ENCODE measurements at places on chromosomes 3 and 15.

DNA sequence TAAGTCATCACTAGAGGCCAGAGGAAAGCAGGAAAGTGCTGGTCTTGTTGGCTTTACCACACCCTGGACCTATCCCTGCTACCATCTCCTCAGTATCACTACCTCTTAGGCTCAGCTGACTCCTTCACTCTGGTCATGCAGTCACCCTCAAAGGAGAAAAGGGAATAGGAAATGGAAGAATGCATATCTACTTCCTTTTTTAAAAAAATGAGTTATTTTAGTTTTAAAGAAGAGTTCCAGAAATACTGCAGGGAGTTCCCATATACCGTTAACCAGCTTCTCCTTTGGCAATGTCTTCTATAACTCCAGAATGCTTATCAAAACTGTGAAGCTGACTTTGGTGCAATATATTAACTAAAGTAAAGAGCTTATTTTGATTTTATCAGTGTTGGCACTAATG, 688.6 kb downstream of the DIPK2A start:
- DNase-seq, result no peak

DNA sequence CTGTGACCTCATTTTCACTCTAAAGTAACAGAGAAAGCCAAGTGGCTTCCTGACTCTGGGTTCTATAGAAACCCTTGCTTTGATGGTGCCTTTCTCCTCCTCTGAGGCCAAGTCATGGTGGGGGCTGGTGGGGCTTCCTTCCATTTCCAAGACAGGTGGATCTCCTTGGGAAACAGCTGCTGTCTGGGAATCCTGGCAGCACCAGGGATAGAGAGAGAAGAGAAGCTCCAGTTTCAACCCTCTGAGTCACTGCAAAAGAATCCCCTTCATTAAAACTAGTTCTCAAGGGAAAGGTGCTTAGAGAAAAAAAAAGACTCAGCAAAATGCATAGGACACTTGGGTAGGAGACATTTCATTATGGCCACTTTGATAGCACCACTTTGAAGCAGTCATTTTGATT, 614.4 kb downstream of the FHIT start:
- DNase-seq, result peak; percentile 16

- no peak for DNase-seq
Measured at GRCh38 chr15:33074942-33075341, 119.6 kb downstream of the FMN1 start.

GRCh38 chr3:187191271-187191670, 6.0 kb upstream of the RTP1 start:
- DNase-seq, result no peak

- DNase-seq, result peak; percentile 100
Measured at GRCh38 chr3:36993326-36994283, at the start of gene MLH1. Gene MLH1, plus strand, starts transcription at chr3:36993518. Its CDS starts 30 bp downstream, at chr3:36993548.

DNA sequence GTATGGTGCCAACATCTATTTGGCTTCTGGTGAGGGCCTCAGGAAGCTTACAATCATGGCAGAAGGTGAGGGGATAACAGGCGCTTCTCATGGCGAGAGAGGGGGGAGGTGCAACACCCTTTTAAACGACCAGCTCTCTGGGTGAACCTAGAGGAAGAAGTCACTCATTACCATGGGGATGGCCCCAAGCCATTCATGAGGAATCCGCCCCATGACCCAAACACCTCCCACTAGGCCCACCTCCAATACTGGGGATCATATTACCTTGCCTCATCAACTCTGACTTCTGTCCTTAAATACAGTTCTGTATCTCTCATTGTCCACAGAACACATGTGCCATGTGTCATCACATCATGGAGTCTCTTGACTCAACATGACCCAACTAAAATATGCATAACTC, 37.5 kb upstream of the CLRN1 start:
- DNase-seq, result no peak

DNA sequence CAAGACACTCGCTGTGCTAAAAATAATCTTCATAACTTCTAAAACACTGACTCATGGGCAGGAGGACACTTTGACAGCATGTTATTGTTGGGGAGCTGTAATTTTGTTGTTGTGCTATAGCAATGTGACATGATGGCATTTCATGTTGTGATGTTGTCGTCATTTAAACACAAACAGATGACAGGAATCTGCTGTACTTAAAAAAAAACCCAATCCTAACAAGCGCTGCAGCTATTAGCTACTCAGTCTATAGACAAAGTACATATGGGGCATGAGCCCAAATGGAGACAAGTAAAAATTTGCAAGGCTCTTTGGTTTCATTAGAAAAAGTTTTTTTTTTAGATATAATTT, 828 bp upstream of the ATOSA start:
- no peak for DNase-seq

DNA sequence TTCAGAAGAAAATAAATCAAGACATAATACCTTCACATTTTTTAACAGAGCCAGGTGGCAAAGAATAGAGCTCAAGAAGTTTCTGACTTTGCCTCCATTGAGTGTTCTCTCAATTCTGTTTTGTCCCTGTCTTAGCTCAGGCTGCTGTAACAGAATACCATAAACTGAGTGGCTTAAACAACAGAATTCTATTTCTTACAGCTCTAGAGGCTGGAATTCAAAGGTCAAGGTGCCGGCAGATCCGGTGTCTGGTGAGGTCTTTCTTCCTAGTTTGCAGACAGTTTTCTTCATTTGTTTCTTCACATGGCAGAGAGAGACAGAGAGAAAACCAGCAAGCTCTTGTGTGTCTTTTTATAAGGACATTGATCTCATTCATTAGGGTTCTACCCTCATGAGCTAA, 25.6 kb downstream of the IQCH start:
- DNase-seq, result no peak

GRCh38 chr3:8709287-8709686, 24.3 kb upstream of the CAV3 start:
- no peak for DNase-seq

DNA sequence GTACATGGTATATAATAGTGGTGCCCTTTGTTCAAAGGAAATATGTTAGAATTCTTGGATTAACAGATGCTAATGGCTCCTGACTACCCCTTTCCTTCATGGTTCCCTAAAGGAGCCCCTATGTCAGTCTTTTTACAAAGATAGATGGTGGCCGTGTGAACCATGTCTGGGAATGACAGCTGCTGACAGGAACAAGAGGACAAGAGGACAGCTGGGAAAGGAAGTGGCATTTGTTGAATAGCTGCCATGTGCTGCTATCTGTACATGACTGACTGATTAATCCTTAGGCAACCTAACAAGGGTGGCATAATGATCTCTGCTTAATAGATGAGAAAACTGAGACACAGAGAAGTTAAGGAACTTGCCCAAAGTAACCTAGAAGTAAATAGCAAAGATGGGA, 321.7 kb downstream of the ZNF621 start:
- DNase-seq, result no peak

DNA sequence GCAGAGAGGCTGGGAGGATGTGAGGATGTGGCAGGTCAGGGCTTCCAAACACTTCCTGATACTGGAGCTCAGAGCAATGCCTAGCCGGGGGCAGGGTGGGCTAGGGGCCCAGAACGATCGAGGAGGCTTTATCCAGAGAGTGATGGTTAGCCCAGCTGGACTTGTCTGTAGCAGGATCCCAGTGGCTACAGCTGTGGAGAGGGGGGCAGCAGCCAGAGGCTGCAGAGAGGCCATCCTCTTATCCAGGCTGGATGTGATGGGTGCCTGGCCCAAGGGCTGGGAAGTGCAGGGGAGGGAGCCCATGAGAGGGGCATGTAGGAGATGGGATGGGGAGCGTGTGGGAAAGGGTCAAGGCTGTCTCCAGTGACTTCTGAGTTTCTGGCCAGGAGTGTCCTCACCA, 4.6 kb downstream of the PARP3 start:
- DNase-seq, result no peak

GRCh38 chr15:98648654-98649471, 524 bp downstream of the IGF1R start:
- DNase-seq, result no peak

- DNase-seq, result no peak
Measured at GRCh38 chr3:58411036-58411435, 22.6 kb downstream of the PDHB start.

- DNase-seq, result no peak
Measured at GRCh38 chr15:60913900-60914299, 315.2 kb downstream of the RORA start.

DNA sequence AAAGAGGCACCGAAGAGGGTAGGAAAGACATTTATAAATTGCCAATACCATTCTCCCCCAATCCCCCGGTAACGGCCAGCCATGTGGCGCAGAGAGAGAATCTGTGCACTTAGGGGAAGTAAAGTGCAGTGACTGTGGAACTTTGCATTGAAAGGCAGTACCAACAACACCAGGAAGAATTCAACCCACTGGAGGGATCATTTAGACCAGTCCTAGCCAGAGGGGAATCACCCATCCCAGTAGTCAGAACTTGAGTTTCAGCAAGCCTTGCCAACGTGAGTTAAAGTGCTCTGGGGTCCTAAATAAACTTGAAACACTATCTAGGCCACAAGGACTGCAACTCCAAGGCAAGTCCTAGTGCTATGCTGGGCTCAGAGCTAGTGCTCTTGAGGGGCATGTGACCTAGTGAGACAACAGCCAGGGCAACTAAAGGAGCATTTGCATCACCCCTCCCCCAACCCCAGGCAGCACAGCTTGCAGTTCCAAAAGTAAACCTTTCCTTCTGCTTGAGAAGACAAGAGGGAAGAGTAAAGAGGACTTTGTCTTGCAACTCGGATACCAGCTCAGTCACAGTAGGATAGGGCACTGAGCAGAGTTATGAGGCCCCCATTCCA, 15.0 kb downstream of the CEP70 start:
- no peak for DNase-seq

- no peak for DNase-seq
Measured at GRCh38 chr3:37940242-37940908, 50.2 kb upstream of the VILL start.

DNA sequence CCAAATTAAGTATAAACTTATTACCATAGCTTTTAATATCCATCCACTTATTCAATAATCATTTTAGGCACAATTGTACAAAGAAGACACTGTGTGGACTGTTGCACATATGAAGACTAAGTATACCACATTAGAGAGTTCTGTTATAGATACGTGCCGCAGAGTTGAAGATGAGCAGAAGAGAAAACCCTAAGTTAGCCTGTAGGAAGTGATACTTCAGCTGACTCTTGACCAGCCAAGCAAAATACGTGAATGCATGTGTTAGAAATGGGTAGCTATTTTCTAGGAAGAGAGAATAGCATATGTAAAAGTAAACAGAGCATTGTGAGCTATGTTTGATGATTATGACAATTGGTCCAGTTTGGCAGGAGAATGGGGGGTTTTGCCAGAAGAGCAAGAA, 272.0 kb upstream of the ATP11B start:
- DNase-seq, result no peak

DNA sequence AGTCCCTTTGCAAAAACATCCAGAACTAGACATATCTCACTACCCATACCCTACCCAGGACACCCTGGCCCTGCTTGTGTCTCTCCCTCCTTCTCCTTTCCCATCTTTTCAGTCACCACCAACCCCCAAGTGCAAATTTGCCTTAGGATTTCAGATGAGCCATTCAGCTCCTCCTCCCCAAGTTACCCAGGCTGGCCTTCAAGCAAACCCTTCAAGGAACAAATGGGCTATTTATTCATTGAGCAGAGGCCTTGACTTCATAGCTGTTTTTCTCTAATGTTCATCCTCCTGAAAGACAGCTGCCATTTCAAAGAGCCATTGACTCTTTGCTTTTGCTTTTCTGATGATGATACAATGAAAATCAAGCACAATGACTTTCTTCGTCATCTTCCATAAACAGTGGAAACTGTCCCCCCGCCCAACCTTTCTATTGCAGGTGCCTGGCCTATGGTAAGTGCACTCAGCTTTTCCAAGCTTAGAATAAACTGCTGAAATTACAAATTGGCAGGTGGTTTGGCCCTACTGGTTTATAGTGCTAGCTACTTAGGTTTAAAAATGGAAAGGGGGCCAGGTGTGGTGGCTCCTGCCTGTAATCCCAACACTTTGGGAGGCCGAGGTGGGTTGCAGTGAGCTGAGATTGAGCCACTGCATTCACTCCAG, 26.1 kb upstream of the KLHL6 start:
- DNase-seq, result no peak

DNA sequence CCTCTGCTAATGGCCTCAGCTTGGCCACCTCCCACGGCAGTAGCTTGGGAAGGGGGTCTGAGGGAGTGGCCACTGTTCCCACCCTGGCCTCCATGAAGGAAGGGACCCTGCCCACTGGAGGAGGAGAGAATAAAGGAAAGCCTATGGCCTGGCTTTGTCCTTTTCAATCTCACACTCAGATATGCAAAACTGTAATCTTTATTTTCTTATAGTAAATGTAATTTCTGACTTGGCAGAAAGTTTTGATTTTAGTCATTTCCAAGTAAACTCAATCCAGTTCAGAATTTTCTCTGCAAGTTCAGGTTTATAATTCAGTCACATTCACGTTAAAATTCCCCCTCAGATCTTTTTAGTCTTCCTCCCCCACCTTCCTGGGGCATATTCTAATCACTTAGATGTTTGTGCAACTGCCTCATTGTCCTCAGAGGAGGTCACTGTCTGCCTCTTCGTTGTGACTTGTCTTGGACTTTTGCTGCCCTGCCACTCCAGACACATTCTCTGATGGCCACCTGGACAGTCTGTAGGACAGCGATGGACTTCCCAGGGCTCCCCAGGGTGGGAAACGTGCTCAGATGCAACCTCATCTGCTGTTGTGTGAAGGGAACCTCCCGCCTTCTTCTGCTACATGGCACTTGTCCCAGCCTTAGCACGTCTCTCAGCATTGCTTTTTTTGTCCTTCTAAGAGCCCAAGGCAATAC, 222.8 kb upstream of the TBL1XR1 start:
- DNase-seq, result no peak

DNA sequence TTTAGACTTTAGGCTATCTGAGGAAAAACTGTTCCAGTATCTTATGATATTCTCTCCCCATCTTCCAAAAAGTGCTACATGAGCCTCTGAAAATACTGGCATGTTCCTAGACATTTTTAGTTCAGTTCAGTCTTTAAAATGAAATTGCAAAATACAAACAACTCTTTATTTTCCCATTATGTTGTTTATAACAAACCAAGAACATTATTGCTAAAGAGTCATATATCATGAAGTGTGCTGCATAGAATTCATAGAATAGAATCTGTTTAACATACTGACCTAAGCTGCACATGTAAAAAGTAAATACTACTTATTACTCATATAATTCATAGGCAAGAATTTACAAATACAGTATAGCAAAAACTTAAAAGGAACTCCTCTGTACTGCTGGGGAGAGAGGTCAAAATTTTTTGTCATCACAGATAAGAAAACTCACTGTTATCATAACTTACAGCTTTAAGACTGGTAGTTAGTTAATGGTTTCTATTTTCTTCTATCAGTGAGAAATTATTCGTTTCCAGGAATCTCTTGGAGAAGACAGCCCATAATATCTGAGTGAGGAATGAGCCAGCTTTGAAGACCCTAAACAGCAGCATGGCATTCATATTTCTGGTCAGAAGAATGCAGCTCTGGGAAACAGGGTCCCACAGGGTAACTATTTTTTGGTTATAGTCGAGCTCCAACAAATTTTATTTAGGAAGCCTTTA, 32.2 kb downstream of the FILIP1L start:
- DNase-seq, result no peak

All from AG04449 (cell line).